ENCODE measurements at places on chromosomes 3 and 15.

GRCh38 chr3:106193876-106194275, 325.1 kb upstream of the CBLB start:
- H3K4me3 ChIP-seq: no peak overlapping the region
- no peaks in the 10 kb centered on the region for H3K27me3 ChIP-seq
- H3K27ac ChIP-seq: no peak overlapping the region
- no peaks in the 10 kb centered on the region for H3K36me3 ChIP-seq

- H3K4me1 ChIP-seq: no peaks in the 10 kb centered on the region
- H3K4me3 ChIP-seq: no peak overlapping the region
- no peaks in the 10 kb centered on the region for H3K36me3 ChIP-seq
- no peak for DNase-seq
- no peaks in the 10 kb centered on the region for H3K27me3 ChIP-seq
- H3K27ac ChIP-seq: no peak overlapping the region
These were observed 60.5 kb upstream of the PRR23C start for GRCh38 chr3:139105154-139105702.

- no peak overlapping the region for H3K4me3 ChIP-seq
- no peak for DNase-seq
- H3K27ac ChIP-seq: no peak overlapping the region
These were observed 376.0 kb upstream of the PDZRN3 start for GRCh38 chr3:74000725-74001124.

DNA sequence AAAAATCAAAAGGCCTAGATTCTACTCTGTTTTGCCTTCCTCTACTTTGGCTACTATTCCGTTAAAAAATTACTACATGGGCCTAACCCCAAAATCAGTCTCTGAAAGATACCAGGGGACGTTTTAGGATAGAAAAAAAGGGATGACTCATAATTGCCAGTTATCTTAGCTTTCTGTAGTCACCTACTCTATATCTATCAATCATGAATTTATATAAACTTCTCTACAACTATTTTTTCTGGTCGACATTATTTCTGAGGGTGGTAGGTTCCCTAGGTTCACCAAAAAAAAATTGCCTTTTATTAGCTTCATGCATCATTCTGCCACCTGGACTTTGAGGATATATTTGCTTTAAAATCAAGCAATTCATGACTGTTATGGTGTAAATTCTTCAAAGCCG, 36.5 kb downstream of the RAF1 start:
- DNase-seq: no peak
- peaks cover 10% of the 10 kb centered on the region for H3K4me1 ChIP-seq
- H3K27me3 ChIP-seq: no peaks in the 10 kb centered on the region
- no peak overlapping the region for H3K27ac ChIP-seq
- no peak overlapping the region for H3K4me3 ChIP-seq

DNA sequence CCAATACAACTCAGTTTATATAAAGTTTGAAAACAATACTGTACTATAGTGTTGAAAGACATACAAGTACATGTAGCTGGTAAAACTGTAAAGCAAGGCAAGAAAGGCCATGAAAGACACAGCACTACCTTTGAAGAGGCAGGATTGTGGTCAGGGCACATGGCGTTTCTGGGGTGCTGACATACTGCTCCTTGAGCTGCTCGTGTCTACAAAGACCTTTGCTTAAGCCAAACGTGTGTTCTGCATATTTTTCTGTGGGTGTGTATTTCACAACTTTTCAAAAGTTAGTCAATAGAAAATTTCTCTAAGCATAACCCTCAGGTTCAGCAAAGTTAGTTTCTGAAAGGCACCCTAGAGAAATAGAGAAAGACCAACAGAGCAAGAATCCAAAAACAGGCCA, 14.1 kb upstream of the TOPAZ1 start:
- DNase-seq: no peak
- H3K27ac ChIP-seq: no peak overlapping the region
- no peaks in the 10 kb centered on the region for H3K4me1 ChIP-seq
- no peaks in the 10 kb centered on the region for H3K36me3 ChIP-seq
- H3K27me3 ChIP-seq: peaks cover 19% of the 10 kb centered on the region
- no peak overlapping the region for H3K4me3 ChIP-seq

- no peak overlapping the region for H3K27ac ChIP-seq
- no peaks in the 10 kb centered on the region for H3K4me1 ChIP-seq
- H3K4me3 ChIP-seq: no peak overlapping the region
- H3K36me3 ChIP-seq: no peaks in the 10 kb centered on the region
- no peak for DNase-seq
- H3K27me3 ChIP-seq: no peaks in the 10 kb centered on the region
These were observed 659.7 kb downstream of the GRM7 start for GRCh38 chr3:7520593-7520992.

DNA sequence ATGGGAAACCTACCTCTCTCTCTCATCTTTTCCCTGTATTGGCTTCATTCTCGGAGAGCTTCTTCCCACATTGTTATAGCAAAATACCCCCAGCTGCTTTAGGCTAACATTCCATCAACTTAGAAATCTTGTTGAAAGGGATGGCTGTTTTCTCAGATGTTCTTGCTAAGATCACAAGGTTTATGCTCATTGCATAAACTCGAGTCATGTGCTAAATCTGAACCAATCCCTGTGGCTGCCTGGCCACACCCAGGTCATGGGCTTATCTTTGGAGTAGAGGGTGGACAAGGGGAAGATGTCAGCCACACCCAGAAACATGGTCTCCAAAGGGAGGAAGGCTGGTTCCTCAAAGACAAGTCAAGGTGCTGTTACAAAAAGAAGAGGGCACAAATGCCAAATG, 150.6 kb upstream of the UMPS start:
- H3K36me3 ChIP-seq: no peaks in the 10 kb centered on the region
- H3K27ac ChIP-seq: no peak overlapping the region
- no peaks in the 10 kb centered on the region for H3K4me1 ChIP-seq
- no peak for DNase-seq
- no peak overlapping the region for H3K4me3 ChIP-seq

DNA sequence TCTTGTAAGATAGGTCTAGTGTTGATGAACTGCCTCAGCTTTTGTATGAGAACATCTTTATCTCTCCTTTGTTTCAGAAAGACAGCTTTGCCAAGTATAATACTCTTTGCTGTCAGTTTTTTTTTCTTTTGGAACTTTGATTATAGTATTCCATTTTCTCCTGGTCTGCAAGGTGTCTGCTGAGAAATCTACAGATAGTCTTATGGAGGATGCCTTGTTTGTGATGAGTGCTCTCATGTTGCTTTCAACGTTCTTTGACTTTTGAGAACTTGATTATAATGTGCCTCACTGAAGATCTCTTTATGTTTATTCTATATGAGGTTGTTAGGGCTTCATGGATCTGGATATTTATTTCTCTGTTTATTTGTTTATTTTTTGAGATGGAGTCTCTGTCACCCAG, 60.3 kb downstream of the DOCK3 start:
- no peaks in the 10 kb centered on the region for H3K27me3 ChIP-seq
- no peaks in the 10 kb centered on the region for H3K4me1 ChIP-seq
- no peak overlapping the region for H3K4me3 ChIP-seq
- H3K27ac ChIP-seq: no peak overlapping the region
- no peaks in the 10 kb centered on the region for H3K36me3 ChIP-seq

GRCh38 chr15:41811432-41812195, 16.3 kb upstream of the JMJD7 start:
- no peaks in the 10 kb centered on the region for H3K27me3 ChIP-seq
- no peak overlapping the region for H3K27ac ChIP-seq
- peaks cover 8% of the 10 kb centered on the region for H3K4me1 ChIP-seq
- DNase-seq: peak; percentile 84
- H3K36me3 ChIP-seq: peaks cover 5% of the 10 kb centered on the region

- H3K27ac ChIP-seq: no peak overlapping the region
- no peaks in the 10 kb centered on the region for H3K4me1 ChIP-seq
- H3K4me3 ChIP-seq: no peak overlapping the region
- DNase-seq: no peak
- H3K27me3 ChIP-seq: no peaks in the 10 kb centered on the region
These were observed 1710.1 kb downstream of the SI start for GRCh38 chr3:163368168-163368567.

GRCh38 chr3:43629257-43629656, 7.4 kb upstream of the ANO10 start:
- H3K4me1 ChIP-seq: peaks cover 13% of the 10 kb centered on the region
- DNase-seq: no peak
- no peaks in the 10 kb centered on the region for H3K27me3 ChIP-seq
- H3K36me3 ChIP-seq: no peaks in the 10 kb centered on the region
- H3K4me3 ChIP-seq: no peak overlapping the region

DNA sequence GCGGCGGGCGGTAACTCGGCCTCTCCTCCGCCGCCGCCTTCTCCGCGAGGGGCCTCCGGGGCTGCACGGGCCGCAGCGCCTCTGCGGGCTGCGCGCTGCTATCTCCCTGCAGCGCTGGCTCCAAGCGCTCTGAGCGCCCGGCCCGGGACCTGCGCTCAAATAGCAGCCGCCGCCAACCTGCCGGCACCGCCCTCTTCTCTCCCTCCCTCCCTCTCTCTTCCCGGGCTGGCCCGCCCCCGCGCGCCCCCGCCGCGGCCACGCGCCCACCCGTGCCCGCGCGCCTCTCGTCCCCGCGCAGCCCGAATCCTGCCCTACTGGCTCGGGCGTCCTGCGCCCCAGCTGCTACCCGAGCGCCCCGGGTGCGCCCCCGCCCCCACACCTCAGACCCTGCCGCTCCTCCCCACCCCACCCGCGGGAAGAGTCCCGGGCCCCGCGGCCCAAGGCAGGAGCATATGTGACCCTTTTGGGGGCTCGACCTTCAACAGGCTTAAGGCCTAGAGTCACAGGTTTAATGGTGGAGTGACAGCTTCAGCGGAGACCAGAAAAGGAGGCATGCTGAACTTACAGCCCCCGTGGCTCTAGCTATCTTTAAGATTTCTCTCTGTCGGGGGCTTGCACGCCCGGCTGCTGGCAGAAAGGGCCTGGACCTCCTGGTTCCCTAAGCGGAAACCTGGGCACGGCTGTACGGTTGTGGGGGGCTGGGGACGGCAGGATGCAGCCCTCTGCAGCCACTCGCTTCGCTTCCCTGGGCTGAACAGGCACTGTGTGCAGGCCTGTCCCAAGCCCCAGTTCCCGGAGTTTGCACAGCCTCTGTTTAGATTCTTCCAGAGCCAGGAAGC, at the start of gene CACNA2D2:
Gene CACNA2D2 (minus strand): TSS at position 131 of the 839 bp plus-strand sequence. CDS start 211 bp downstream, outside the sequence.
- H3K27ac ChIP-seq: no peak within 1 kb of the TSS
- peaks cover 31% of the 10 kb centered on the region for H3K27me3 ChIP-seq
- H3K4me3 ChIP-seq: no peak within 1 kb of the TSS
- DNase-seq: no peak
- no peaks in the 10 kb centered on the region for H3K4me1 ChIP-seq

GRCh38 chr3:146781059-146781458, 175.9 kb upstream of the PLSCR5 start:
- H3K4me3 ChIP-seq: no peak overlapping the region
- no peak for DNase-seq
- H3K36me3 ChIP-seq: no peaks in the 10 kb centered on the region
- no peaks in the 10 kb centered on the region for H3K4me1 ChIP-seq
- H3K27ac ChIP-seq: no peak overlapping the region

DNA sequence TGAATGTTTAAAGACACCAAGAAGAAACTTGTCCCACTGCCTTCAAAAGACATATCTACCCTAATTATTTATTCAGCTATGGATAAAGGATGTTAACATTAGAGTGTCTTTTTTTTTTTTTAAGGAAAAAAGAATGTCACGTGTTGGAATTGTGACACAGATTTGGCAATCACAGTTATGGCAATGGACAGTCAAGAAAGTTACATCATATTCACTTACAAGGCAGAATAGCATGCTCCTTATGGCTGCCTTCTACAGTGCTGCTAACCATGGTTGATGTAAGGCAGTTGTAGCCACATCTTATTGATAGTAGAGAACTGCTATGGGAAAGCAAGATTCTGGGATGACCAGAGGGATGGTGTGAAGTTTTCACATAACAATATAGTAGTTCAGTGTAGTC, 128.8 kb upstream of the ZBTB20 start:
- no peak overlapping the region for H3K27ac ChIP-seq
- H3K4me1 ChIP-seq: no peaks in the 10 kb centered on the region
- no peak overlapping the region for H3K4me3 ChIP-seq
- H3K36me3 ChIP-seq: no peaks in the 10 kb centered on the region
- DNase-seq: no peak

GRCh38 chr3:186425788-186426730, 64.0 kb upstream of the DGKG start:
- no peak overlapping the region for H3K4me3 ChIP-seq
- no peak for DNase-seq
- H3K27me3 ChIP-seq: no peaks in the 10 kb centered on the region
- no peaks in the 10 kb centered on the region for H3K36me3 ChIP-seq

- no peak for DNase-seq
- H3K4me3 ChIP-seq: no peak overlapping the region
- H3K27ac ChIP-seq: no peak overlapping the region
- H3K4me1 ChIP-seq: no peaks in the 10 kb centered on the region
- H3K36me3 ChIP-seq: no peaks in the 10 kb centered on the region
These were observed 6.1 kb upstream of the THSD4 start for GRCh38 chr15:71109130-71109529.

- H3K4me1 ChIP-seq: peaks cover 42% of the 10 kb centered on the region
- no peak overlapping the region for H3K4me3 ChIP-seq
- no peaks in the 10 kb centered on the region for H3K27me3 ChIP-seq
- H3K27ac ChIP-seq: peak overlapping the region; percentile 89
These were observed 73.0 kb upstream of the POMGNT2 start for GRCh38 chr3:43178891-43179366.

- no peaks in the 10 kb centered on the region for H3K36me3 ChIP-seq
- no peak overlapping the region for H3K27ac ChIP-seq
- H3K27me3 ChIP-seq: no peaks in the 10 kb centered on the region
- peaks cover 8% of the 10 kb centered on the region for H3K4me1 ChIP-seq
- no peak for DNase-seq
- no peak overlapping the region for H3K4me3 ChIP-seq
These were observed 247.1 kb upstream of the P2RY1 start for GRCh38 chr3:152587861-152588260.

GRCh38 chr3:8621872-8622271, 22.7 kb downstream of the SSUH2 start:
- no peak overlapping the region for H3K27ac ChIP-seq
- peaks cover 4% of the 10 kb centered on the region for H3K4me1 ChIP-seq
- no peaks in the 10 kb centered on the region for H3K36me3 ChIP-seq

DNA sequence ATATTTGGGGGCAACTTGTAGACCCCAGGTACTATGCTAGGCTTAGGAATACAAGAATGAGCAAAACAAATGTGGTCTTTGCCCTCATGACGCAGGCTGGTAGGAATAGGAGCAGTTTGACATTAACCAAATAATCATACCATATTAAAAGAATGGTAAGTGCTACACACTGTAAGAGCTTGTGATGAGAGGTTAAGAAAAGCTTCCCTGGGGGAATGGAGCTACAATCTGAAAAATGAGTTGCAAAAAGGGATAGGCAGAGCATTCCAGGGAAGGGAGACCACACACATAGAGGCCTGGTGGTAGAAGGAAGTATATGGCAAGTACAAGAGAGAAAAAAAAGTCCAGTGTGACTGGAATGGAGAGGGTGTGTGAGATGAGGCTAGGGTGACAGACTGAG, 37.3 kb downstream of the TMOD3 start:
- peaks cover 13% of the 10 kb centered on the region for H3K4me1 ChIP-seq
- H3K4me3 ChIP-seq: no peak overlapping the region
- H3K27ac ChIP-seq: no peak overlapping the region
- H3K36me3 ChIP-seq: peaks cover 8% of the 10 kb centered on the region
- DNase-seq: no peak
- no peaks in the 10 kb centered on the region for H3K27me3 ChIP-seq

GRCh38 chr3:59791774-59792308, 742.0 kb upstream of the CFAP20DC start:
- H3K27me3 ChIP-seq: no peaks in the 10 kb centered on the region
- no peaks in the 10 kb centered on the region for H3K4me1 ChIP-seq
- H3K27ac ChIP-seq: no peak overlapping the region
- H3K4me3 ChIP-seq: no peak overlapping the region
- H3K36me3 ChIP-seq: no peaks in the 10 kb centered on the region
- DNase-seq: no peak

GRCh38 chr3:72818905-72819304, 29.3 kb downstream of the SHQ1 start:
- H3K27ac ChIP-seq: no peak overlapping the region
- peaks cover 25% of the 10 kb centered on the region for H3K4me1 ChIP-seq
